Cerebellum (tissue), 4 donors: ENCODE measurements at places on chromosomes 12 and 14. TPM values are rescaled to one million over a fixed set of nuclear protein-coding genes. Genes with fewer than 3 reads are reported as not detected.

Gene CATSPERB
- total RNA-seq = 1.9 TPM

Gene KLRD1
- total RNA-seq = 0.27 TPM

Gene OVCH1
- 1.6 TPM for total RNA-seq

Gene ARMH4
- total RNA-seq = 47.2 TPM

Gene WDR20
- 36.5 TPM for total RNA-seq

Gene UBR7
- total RNA-seq = 26.9 TPM
